ENCODE measurements at places on chromosomes 12 and 14.

DNA sequence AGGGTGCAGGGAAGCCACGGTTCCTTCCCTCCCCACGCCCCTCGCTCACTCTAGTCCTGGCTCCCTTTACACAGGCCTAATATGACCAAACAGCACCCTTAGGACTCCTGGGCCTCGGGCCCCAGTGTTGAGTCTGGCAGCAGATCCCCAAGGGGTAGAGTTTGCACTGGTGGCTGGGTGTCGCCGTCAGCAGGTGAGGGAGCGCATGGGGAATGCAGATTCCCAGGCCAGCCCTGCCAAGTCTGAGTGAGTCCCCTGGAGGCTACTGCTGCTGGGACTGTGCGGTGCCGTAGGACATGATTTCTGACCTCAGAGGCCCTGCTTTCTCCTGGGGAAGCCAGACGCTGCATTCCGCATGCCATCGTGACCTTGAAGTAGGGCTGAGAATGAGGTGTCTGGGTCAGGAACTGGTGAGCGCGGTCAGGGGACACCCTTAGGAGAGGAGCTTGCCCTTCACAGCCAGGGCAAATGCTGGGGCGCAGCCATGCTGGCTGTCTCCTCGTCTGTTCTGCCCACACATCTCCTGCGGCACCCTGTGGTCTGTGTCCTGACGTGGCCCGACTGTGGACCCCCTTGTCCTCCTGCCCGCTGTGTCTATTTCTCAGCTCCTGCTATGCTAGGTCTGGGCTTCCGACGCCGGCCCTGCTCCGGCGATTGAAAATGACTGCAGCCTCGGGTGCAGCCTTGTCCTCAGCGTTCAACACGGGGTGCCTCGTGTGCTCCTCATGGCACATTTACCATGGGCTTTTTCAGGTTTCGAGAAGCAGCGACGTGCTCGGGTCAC lies 37.6 kb upstream of the PRMT8 start:
- DNase-seq = no peak

- no peak for DNase-seq
Measured at GRCh38 chr12:16152885-16153673, 124.4 kb downstream of the SLC15A5 start.

GRCh38 chr12:98449584-98449983 lies 65.8 kb upstream of the TMPO start:
- no peak for DNase-seq

DNA sequence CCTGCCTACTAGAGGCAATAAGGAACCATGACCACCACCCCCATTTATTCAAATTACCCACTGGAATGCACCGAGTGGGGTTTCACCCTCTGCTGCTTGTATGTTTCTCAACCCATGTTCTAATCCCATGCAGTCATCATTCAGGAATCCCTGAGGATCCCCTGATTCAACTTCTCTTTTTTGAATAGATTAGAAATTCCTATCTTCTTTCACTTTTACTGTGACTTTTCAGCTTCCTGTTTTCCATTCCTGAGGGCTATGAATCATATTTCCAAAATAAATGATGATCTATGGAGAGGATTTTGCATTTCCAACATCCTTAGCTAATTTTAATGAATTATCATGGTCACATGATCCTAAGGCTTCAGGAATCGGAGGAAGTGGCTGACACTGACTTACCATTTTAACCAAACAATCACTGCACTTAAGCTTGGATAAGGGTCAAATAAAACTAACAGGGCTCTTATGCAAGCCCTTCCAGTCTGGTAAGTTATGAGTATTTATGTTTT lies 19.4 kb upstream of the P2RX4 start:
- DNase-seq = no peak

GRCh38 chr12:112354399-112354798 lies 27.8 kb downstream of the HECTD4 start:
- DNase-seq = no peak

DNA sequence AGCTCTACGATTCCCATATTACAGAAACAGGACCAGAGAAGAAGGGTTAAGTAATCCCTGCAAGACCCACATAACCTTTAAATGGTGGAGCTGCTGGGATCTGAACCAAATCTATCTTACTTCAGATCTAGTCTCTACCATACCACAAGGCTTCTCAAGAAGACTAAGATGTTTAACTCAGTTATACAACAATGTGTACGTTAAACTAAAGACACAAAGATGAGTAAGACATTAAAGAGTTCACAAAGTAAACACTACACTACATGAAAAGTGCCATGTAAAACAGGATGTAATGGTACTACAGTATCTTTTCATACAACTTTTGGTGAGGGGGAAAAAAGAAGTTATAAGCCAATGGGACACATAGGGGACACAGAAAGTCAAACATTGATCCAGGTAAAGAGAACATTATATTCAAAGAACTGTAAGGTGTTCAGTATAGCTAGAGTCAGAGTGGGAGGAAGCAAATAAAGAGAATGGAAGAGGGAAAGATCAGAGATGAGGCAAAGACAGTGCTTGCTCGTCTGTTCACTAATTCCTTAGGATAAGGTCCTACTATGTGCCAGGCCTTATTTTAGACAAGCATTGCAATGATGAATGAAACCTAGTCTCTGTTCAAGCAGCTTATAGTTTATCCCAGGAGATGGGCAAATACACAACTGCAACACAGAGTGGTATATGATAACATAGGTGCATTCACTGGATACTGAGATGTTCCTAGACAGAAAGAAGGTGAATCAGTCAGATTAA lies 7.7 kb downstream of the TMED10 start:
- no peak for DNase-seq

DNA sequence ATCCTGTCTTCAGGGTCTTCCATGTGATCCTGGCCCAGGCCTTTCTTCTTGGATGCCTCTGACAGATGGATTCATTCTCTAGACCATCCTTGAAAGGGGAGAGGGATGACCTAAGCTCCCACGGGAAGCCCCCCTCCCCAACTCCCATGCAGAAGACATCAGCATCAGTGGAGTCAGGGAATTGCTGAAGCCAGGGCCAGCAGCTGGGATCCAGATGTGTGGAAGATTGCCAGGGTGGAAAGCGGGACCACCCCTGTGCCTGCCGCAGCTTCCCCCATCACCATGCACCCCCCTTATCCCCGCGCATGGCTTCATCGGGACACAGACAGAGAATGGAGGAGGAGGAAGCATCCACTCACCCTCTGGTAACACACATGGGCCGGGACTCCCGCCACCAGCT lies 183.6 kb upstream of the PRMT8 start:
- DNase-seq = no peak

- DNase-seq = no peak
Measured at GRCh38 chr12:57129889-57130288, 1.6 kb downstream of the LRP1 start.

DNA sequence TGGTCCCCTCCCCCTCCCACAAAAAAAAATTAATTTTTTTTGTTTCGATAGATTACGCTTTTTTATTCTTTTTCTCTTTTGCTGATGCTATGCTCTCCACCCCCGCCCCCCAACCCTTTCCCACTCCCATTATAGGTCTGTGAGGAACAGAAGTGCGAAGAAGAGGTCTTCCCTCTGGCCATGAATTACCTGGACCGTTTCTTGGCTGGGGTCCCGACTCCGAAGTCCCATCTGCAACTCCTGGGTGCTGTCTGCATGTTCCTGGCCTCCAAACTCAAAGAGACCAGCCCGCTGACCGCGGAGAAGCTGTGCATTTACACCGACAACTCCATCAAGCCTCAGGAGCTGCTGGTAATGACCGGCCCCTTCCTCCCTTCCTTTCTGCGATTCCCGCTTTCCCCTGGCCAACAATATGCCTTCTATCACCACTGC lies 2.3 kb downstream of the CCND2 start:
- DNase-seq = no peak

DNA sequence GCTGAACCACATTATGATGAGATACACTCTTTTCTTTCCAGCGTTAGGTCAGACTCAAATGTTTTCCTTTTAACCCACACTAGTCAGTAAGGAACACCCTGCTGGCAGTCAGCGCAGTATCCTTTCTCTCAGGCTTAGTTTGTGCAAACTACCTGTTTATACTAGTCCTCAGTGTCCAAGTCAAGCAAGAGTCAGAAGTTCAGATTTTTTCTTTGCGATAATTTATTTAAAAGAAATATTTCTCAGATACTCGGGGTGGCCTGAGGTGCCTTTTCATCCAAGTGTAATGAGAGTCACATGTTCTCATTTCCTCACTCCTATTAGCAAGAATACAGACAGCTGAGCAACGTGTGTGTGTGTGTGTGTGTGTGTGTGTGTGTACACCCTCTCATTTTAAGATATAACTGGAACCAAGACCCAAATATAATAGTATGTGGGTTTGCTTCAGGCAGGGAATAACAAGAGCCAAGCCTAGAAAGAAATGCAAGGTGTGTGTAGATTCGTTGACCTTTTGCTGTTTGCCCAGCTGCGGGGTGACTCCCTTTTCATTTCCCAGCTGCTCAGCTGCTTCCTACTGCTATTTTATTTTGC lies 182.7 kb downstream of the KICS2 start:
- DNase-seq = no peak

All from activated effector memory CD4-positive, alpha-beta T cell treated with Interleukin-2 at 50 U/mL for 16 hours (primary cell).